ENCODE measurements at places on chromosomes 13 and 19. TPM values are rescaled to one million over a fixed set of nuclear protein-coding genes. Genes with fewer than 3 reads are reported as not detected.
A peak's percentile ranks its signal among the peaks of the same experiment; 100 is the strongest.

The CEACAM7 gene
- total RNA-seq: 0.17 TPM

GRCh38 chr13:31476753-31477152 lies 262.6 kb upstream of the RXFP2 start:
- DNase-seq: no peak

DNA sequence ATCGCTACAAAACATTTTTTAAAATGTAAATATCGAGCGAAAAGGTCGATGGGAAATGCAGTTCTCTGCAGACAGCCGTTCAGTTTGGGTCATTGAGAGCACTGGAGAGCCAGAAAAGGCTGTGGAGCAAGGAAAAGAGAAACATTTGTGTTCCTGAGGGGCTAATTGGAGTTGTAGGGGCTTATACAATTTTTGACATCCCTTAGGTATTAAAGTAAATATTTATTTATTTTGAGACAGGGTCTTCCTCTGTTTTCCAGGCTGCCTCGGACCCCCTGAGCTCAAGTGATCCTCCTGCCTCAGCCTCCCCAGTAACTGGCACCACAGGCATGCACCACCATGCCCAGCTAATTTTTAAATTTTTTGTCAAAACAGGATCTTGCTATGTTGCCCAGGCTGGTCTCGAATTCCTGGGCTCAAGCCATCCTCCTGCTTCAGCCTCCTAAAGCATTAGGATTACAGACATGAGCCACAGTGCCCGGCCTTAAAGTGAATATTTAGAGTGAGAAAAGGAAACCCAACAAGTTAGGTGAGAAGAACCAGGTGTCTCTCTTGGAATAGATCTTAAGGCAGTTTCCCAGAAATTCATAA lies 825 bp upstream of the YIF1B start:
- DNase-seq: no peak

DNA sequence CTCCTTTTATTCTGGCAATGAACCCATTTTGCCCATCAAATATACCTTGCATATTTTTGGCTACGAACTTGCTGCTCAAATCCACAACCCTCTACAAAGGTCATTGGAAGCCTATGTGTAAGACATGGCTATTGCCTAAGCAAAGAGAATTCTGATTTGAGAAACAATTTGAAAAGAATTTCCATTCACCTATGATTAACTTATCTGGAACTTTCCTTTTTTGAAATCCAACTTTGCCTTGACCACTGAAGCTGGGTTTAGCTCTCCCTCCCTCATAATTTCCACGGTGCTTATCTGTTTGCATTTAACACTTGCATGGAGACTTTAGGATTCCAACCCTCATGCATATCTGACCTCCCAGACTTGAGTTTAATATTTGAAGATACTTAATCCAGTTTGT lies 1514.7 kb upstream of the SLC10A2 start:
- DNase-seq: no peak

The CCDC169 gene
- total RNA-seq: 1.2 TPM

DNA sequence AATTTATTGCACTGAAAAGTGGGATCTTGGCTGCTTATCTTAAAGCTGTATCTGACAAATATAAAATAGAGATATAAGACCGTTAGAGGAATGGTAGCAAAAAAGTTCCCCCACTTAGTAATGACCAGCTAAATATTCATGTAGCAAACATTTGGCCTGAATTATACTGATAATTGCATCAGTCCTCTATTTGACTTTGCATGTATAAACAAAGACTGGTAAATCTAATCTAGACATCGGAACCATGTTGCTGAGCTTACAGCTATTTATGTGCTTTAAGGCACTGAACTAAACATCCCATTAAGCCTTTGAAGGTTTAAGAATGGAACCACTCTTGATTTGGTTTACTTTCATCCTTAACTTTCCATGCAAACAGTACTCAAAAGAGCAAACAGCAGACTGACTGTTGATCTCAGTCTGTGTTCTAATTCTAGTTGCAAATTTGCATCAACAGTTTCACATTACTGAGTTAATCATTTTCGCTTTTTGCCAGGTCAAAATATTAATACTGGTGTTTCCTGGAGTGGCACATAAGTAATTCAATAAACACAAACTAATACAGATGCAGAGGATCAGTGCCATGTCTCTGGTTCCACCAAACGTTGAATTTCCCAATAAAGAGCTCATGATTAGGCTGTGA lies 203.5 kb upstream of the HTR2A start:
- DNase-seq: no peak

The SGCG gene
- total RNA-seq: not detected

The C19orf73 gene
- 1.4 TPM for total RNA-seq

DNA sequence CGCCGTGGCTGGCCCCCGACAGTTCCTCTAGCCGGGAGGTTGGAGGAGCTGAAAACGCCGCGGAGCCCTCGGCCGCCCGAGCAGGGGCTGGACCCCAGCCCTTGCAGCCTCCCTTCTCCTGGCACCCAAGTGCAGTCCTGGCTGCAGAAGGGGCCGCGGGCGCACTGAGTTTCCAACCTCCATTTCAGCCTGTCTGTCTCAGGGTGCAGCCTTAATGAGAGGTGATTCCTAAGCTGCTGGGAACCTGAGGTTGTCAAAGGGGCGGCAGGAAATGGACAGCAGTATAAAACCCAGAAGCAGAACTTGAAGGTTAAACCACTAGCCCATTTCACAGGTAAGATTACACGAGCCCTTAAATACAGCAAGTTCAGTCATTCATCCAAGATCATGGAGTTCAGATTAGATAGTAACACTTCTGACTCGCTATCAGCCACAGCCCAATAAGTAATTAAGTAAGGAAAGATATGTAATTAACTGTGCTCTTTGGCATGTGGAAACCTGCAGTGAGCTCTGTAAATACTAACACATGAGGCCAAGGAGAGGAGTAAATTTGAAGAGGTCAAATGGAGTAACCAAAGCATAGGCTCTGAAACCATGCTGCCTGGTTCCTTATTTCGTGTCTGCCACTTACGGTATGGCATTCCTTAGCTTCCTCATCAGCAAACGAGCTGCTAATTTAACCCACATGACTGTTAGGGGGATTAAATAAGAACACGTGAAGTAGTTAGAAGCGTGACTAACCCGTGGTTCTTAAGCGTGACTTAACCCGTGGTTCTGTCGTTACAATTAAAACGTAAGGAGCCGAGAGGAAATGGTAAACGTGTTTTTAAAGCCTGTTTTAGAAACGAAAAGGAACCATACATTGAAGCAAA lies 686 bp downstream of the SETDB2 start:
- DNase-seq: peak; percentile 56

The FSTL3 gene
- 7.1 TPM for total RNA-seq

The ATP1A3 gene
- total RNA-seq: 0.05 TPM

GRCh38 chr13:99263126-99263785 lies 5.1 kb upstream of the GPR18 start:
- DNase-seq: no peak

GRCh38 chr13:67390462-67391086 lies 160.4 kb upstream of the PCDH9 start:
- DNase-seq: no peak

The RLN3 gene
- total RNA-seq: not detected

DNA sequence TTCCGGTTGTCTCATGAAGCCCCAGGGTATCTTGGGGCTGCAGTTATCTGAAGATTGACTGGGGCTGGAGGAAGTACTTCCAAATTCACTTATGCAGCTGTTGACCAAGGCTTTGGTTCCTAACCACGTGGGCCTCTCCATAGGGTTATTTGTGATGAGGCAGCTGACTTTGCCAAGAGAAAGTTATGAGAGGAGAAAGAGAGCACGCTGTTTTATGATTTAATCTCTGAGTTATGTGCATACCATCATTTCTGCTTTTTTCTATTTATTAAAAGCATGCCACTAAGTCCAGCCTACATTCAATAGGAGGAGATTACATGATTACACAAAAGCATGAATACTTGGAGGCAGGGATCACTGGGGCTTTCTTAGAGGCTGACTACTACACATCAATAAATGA lies 215.5 kb downstream of the NHLRC3 start:
- DNase-seq: no peak

DNA sequence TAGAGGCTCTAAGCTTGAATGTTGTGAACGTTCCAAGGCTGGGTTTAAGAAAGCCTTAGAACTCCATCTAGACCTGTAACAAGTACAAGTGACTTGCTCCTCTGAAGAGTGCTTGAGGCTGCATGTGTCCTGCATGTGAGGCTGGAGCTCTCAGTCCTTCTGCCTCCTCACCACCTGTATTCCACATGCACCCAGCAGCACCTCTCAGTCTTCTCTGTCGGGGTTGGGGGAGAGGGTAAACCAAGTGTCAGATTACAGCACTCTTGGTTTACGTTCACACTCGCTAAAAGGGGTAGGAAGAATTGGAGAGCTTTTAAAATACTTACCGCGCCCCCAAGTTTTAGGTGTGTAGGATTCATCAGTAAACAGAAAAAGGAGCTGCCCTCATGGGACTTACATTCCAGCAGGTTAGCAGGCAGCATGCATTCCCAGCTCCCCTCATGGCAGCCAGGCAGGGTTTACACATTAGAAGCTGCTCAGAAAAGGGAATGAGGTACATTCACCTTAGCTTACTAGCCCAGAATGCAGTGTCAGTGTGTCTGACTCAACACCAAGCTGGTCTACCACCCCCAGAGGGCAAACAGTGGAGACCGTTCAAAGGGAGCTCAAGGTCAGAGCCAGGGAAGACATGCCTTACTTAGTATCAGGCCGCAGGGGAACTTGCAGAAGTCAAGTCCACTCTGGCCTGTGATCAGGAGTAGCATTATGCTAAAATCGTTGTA lies 248.1 kb downstream of the PCCA start:
- no peak for DNase-seq

- peak; percentile 51 for DNase-seq
Measured at GRCh38 chr19:51702103-51702824, 9.1 kb downstream of the SPACA6 start.

DNA sequence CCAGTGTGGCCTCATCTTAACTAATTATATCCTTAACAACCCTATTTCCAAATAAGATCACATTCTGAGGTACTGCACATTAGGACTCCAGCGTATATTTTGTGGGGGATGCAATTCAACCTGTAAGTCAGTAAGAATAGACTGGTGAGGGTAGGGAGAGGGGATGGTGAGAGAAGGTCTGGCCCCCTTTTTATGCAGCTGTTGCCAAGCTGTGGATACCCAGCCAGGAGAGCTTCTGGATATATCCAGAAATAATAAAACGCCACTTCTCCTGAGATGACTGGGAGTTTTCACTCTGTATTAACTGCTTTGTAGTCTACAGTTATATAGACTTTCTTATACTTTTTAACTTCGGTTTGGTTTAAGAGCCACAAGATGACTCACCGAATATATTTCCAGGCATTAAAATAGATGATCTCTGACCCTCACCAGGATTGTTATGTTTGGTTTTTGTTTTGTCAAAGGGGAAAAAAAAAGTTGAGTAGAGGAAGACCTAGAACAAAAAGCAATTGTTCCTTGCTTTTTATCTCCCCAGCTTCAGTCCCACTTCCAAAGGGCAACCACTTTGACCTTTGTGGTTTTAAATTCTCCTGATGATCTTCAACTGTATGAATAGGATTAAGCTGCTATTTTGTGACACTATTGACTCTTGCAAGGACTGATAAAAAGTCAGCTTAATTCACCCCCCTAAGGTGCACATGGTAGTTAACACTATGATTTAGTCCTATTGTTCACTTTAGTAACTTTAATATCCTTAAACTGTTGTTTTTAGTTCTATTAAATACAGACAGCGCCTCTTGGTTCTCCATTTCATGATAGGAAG lies 3.1 kb upstream of the NEK3 start:
- DNase-seq: peak; percentile 86

All from dermis blood vessel endothelial cell (primary cell).